ENCODE measurements at places on chromosomes 3 and 15.

DNA sequence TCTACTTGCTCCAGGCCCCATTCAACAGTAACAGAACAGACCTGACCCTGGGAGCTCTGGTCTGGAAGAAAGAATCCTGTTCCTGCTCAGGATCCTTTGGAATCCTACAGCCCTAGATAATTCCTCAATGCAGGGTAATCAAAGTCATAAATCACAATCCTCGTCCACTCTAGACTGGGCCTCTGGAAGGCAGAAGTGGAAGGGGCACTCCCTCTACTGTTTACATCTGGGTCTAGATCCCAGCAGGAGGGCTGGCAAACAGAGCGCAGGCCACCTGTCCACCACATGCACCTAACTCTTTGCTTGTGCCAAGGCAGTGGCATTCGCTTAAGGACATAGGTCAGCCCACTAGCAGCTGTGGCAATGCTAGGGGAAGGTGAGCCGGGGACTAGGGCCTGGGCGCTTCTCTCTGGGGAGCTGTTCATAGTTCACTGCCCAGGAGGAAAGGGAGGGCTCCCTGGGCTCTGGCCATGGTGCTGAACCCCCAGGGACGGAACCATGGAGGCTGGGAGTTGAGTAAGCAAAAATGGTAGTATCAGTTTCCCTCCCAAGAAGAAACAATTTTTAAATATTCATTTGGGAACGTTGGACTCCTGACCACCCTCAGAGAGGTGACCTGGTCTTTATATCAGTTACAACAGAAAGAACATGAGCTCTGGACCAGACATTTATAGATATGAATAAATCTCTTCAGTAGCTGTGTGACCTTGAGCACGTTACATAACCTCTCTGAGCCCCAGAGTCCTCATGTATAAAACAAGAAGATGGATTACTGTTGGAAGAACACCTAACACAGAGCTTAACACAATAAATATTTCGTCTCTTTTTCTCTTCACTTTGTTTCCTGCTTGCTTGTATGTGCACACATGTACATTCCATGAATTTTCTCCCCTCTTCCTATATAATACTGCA, 90.2 kb downstream of the NTRK3 start:
- peak; percentile 43 for DNase-seq

DNA sequence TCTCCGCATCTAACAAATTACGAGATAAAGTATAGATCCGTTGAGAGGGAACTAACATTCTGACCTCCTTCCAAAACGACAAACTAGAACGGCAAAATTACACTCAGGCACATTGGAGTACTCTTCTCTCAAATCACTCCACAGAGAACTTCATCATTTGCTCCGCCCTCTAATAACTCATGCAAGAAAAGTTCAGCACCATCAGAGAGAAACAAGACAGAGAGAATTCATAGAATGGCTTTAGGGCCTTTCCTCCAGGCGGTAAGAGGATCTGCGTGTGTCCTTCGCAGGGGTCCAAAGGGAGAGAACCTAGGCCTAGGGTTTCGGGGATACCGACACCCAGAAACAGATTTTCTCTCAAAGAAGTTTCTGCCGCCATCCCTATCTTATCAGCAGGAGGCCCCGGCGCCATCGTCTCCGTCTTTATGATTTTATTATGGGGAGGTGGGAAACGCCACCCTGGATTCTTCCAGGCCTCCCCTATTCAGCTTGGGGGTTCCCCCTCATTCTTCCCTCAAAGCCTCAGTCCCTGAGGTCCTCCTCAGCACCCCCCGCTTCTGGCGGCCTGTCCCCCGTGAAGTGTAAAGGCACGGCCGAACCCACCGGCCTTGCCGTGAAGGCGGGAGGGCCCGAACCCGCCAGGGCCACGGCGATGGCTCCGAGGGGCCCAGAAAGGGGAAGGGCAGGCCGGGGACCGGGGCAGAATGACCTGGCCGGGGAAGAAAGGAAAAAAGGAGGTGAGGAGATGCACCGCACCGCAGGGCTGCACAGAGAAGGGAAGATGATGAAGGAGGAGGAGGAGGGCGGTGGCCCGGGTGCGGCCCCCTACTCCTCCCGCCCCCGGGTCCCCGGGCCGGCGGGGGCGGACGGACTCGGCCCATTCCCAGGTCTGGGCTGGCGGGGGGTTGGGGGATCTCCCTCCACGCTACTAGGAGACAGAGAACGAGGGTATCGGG, 768 bp downstream of the UBXN7 start:
- DNase-seq, result peak; percentile 41

- no peak for DNase-seq
Measured at GRCh38 chr3:88528494-88528893, 378.7 kb downstream of the C3orf38 start.

- DNase-seq, result no peak
Measured at GRCh38 chr15:84782346-84782745, 34.0 kb downstream of the ZNF592 start.

DNA sequence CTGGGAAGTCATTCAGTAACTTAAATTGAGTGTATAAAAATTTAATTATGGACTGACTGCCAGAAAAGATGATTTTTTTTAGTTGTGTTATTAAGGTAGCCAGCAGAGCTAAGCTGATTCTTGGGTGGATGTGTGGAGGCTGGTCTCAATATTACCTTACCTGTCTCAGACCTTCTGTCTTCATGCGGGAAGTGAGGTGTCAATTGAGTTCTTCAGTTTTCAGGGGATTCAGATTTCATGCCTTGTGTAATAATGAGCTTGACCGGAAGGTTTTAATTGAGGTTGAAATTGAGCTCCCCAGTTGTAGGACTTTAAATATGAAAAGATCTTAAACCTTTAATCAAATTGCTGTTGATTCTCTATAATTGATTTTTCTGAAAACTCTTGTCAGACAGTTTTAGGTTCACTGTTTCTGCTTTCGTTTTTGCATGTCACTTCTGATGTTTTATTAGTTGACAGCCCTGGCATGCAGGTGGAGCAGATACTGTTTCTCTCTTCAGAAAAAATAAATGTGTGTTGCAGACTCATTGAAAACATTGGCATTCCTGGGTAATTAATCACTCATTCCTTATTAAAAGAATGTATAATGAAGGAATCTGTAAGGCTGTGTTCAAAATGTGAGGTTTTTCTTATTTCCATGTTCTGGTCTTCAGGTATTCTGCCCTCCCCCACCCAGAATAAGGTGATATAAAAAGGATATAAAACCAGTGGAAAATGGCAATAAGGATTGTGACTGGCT, 54.5 kb downstream of the PSMD6 start:
- DNase-seq, result no peak

DNA sequence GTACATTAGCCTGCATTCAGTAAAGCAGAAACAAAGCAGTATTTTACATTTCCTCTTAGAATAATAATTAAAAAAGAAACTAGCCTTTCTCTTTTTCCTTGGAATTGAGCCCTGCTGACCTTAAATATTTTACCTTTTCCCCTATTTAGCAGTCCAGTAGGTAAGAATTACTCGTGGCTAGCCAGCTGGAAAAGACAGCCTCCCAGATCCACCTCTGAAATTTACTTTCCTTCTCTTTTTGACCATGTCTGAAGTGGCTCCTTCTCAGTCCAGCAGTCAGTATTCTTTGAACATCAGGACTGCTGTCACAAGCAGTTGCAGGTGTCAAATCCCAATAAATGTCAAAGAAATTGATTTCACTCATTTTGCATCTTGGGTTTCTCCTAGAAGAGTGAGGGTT, 311.5 kb upstream of the DCBLD2 start:
- no peak for DNase-seq

DNA sequence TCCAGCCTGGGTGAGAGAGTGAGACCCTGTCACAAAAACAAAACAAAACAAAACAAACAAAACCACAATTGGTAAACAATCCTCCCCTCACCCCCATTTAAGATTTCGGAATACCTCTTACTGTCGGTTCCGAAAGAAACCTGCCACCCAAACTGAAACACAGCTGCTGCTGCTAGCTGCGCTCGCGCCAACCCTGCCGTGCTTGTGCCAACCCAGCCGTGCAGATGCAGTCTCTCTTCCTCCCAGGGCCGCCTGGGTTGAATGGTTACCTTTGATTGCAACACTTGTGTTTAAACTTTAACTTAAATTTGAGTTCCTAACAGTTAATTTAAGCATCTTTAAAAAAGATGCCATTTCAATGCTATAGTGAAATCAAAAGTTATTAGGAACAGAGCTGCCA, 28.5 kb upstream of the SPTBN5 start:
- DNase-seq, result no peak

DNA sequence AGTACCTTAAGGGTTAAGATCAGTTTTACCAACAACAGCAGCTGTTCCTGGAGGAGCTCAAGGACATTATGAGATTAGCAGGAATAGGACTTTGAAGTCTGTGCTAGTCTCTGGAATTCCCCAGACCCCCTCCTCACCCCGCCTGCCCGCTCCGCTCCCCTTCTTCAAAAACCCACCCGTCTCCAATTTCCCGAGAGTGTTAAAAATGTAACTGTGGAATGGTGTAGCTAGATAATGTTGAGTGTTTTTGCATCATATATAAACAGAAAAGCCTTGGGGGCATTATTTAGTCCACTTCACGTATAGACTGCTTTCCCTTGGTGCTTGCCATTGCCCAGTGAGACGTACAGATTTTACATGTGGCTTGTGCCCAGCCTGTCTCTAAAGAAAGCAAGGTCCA, 65.0 kb upstream of the SEMA6D start:
- no peak for DNase-seq

DNA sequence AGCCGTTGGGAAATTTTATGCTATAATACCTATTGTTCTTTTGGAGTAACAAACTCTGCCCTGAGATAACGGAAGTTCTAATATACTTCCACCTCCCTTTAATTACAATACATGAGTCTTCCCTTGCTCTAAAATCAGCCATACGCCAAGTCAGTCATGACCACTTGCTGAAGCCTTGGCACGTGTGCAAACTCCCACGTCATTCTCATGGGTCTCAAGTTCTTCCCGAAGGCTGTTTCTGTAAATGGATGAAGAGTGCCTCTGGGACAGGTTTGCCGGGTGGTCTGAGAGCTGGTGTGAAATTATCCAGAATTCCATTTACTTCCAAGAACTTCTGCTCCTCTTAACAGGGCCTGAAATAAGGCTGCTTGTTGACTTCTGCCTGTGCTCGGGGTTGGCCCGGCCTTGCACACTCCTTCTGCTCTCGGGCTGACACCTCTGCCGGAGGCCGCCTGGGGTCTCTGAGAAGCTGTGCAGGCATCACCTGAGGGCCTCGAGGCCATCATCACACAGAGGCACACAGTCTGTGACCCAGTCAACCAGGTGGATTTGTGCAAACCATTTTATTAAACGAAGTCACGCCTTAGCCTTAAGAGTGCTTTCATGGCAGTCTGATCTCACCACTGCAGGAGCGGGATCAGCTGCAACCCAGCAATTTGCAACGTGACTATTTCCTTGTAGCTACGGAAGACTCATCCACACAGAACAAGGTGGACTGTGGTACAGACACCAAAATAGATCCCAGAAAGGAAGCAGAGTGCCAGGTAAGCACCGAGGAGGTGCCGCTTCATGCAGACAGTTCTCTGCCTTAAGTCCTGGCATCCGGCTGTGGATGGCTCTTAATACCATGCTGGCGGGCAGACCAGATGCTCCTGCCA, 120.1 kb downstream of the ADAMTS17 start:
- no peak for DNase-seq

DNA sequence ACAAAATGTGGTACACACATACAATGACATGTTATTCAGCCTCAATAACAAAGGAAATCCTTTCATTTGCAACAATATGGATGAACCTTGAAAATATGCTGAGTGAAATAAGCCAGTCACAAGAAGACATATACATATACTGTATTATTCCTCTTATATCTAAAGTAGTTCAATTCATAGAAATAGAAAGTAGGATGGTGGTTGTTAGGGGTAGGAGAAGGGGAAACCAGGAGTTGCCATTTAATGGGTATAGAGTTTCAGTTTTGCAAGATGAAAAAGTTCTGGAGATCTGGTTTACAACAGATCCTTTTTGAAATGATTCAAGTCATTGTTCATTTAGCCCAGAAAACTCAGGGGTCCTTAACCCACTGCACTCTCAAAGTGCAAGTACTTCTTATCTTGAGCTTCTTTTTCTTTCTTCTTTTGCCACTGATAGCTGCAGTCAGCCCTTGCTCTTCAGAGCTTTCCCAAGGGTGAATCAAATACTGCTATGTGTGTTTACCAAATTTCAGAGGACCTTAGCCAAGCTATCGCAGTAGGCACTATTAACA, 208.0 kb upstream of the EOMES start:
- no peak for DNase-seq

- no peak for DNase-seq
Measured at GRCh38 chr3:161939918-161940620, 443.5 kb downstream of the OTOL1 start.

- DNase-seq, result no peak
Measured at GRCh38 chr15:67064607-67065530, 533 bp upstream of the SMAD3 start.

DNA sequence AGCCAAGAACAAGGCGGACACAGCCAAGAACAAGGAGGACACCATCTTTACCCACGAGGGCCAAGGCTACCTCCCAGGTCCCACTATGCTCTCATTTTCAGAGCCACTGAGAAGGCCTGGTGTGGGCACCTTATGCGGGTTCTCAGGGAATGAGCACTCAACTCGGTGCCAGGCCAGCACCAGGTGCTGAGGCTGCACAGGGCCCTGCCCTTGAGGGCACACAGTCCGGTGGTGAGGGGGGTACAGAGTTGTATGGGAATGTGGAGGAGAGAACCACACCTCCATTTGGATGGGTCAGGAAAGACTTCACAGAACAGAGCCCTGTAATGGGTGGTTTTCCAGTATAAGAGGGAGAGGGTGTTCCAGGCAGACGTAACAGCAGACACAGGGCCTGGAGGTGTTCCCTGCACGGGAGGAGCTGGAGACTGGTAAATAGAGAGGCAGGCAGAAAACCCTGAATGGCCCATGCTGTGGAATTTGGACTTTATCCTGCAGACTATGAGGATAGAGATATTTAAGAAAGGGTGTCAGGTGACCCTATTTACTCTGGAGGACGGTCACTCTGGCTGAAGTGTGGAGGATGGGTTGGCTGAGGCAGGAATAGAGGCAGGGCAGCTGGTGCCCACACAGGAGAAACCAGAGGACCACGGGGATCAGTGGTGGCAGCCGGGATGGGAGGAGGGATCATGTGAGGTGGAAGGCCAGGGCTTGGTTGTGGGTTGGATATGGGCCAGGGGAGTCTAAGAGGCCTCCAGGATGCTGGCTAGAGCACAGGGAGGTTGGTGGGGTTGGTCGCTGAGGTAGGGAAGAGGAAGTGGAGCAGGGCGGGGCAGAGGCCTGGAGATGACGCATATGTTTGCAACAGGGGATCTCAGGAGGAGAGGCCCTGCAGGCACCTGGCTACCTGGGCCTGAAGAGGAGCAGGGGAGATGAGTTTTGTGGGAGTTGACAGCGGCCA, 34.6 kb downstream of the CRABP1 start:
- no peak for DNase-seq

DNA sequence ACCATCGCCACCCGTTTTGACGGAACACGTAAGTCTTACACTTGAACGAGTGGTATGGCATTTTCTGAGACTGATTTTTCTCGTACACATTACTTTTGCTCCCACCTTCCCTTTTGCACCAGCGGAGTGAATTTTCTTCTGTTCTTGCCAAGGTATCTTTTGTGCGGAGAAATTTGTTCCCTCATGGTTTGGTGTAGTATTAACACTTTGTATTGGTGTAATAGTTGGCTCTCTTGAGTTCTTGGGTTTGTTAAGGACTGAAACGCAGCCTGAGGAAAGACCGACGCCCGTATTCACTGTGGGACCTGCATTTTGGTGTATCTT, 420 bp downstream of the KCNH8 start:
- no peak for DNase-seq

Data from right renal pelvis (tissue), 4 donors.